CD4-positive, alpha-beta T cell treated with Interleukin-15 for 4 hours (primary cell): ENCODE measurements at places on chromosomes 6 and 20.

DNA sequence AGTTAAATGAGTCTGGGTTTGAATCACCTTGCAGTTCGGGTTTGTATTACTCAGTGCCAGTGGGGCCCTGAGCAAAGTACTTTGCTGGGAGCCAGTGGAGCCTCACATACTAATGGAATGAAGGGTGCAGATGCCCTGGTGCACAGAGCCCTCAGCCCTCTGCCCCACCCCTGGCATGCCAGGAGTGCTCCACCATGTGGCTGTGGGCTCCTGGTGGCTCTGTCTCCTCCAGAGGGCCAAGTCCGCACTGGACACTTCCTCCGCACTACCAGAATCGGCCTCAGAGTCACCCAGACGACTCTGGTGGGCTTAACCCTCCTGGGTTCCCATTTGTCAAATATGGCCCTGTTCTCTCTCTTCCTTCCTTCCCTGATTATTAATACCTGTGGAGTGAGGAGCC, 94.0 kb downstream of the STK35 start:
- DNase-seq: no peak

- no peak for DNase-seq
These were observed 577.9 kb downstream of the C6orf118 start for GRCh38 chr6:164731539-164731938.

GRCh38 chr6:84415517-84415916, 188.1 kb upstream of the CEP162 start:
- no peak for DNase-seq

DNA sequence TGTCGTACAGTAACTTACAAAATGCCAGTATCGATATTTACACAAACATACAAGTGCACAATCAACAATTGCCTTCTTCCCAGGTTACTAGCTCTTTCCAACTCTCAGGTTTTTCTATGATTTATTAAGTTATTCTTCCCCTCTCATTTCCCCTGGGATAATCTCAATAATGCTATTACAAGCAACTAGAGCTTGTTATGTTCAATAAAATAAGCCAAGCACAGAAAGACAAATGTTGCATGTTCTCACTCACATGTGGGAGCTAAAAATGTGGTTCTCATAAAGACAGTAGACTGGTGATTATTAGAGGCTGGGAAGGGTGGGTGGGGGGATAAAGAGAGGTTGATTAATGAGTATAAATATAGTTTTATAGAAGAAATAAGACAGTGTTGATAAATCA, 577.1 kb downstream of the HACE1 start:
- no peak for DNase-seq

DNA sequence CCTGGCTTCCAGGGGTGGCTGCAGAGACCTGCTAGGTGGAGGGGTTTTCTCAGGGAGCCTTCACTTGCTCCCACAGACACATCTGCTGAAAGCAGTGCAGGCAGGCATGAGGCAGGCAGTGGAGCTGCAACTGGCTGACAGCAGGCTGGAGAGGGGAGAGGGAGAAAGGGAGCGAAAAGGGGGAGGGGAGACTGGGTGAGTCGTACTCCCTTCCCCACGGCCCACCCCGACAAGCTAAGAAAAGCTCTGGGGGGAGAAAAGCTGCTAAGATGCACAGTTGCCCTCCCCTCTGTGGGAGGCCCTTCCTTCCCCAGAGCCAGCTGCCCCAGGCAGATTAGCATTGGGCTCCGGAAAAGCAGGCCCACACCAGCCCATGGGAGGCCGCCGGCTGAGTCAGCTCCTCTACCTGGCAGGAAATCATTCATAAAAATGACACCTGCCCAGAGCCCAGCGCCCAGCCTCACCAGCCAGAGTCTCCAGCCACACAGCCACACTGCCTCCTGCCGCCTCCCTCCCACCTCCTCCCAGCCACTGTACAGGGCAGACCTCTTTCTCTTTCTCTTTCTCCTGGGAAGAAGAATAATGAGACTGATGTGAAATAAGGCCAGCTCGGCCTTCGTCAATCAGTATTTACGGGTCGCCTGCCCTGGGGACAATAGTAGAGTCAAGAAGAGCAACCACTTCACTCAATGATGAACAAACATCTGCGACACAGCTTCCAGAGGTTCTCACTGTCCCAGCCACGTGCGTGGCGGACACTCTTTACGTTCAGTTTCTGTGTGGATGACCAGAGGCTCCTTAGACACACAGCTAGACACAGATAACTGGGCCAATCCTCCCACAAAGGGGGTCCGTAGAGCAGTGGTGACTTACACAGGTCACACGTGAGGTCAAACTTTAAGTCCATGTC, 7.7 kb upstream of the C20orf203 start:
- DNase-seq: no peak

GRCh38 chr6:104730450-104730849, 129.3 kb downstream of the HACE1 start:
- DNase-seq: no peak

GRCh38 chr20:11675920-11676629, 241.6 kb upstream of the BTBD3 start:
- DNase-seq: no peak

DNA sequence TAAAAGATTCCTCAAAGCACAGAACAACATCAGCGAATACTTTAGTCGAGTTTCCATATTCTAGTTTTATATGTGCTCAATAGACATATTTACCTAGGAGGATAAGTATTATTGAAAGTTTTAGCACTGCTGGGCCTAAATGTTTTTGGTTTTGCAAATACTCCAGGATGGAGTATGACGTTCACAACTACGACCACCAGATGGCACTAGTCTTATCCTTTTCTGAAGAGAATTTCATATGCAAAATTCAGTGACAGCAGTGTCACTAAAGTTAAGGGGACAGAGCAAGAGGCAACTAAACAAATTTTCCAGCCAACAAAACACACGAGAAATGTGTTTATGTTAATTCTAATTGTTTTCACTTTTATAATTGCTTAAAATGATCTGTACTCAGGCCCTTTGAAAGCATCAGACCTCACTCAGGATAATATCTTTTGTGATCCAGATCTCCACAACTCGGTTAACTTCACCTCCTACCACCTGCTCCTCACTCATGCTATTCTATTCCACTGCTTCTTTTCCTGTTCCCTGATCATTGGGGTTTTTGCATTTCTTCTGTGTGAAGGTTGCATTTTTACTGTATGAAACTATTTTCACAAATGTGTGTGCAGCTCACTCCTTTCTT, 220.8 kb downstream of the TRDN start:
- peak; percentile 22 for DNase-seq

DNA sequence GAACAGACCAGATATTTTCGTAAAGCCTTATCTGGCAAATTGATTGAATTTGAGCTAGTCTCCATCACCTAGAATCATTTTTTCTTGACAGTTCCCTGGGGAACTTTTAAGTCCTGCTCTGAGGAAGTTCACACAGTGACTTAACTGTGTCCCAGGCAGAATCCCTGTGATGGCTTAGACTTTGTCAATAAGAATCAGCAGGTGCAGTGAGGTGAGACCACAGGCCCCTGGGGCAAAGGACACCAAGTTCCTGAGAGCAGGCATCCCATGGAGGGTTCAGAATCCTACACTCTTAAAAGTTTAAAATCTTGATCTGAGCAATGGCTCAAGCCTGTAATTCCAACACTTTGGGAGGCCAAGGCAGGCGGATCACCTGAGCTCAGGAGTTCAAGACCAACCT, 13.0 kb downstream of the KIF16B start:
- DNase-seq: no peak

GRCh38 chr6:156423075-156423474, 354.1 kb upstream of the ARID1B start:
- no peak for DNase-seq

GRCh38 chr6:19833947-19834346, 3.2 kb upstream of the ID4 start:
- no peak for DNase-seq

- no peak for DNase-seq
These were observed 166.4 kb upstream of the RNF217 start for GRCh38 chr6:124795643-124796463.

GRCh38 chr20:47362361-47363219, 6.1 kb upstream of the ZMYND8 start:
- no peak for DNase-seq

DNA sequence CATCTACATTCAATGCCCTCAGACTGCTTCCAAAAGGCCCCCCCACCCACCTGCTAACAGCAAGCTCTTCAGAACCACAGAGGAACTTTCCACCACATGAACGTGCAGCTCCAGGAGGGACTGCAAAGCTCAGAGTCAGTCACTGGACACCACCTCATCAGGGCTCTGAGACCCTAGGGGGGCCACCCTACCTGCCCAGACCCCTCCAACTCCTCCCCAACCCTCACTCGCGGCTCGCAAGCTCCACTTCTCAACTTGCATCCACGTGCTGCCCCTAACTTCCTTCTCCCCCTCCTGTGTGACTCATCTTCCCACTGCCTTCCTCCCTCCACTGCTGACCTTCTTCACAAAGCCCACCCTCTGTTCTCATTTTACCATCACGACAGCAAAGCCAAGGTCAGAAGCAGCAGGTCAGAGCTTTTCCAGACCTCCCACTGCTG, 6.5 kb downstream of the MBOAT1 start:
- no peak for DNase-seq

- no peak for DNase-seq
These were observed 207.5 kb upstream of the ASCC3 start for GRCh38 chr6:101088594-101088993.

- no peak for DNase-seq
These were observed 12.8 kb upstream of the DTNBP1 start for GRCh38 chr6:15675536-15676220.

DNA sequence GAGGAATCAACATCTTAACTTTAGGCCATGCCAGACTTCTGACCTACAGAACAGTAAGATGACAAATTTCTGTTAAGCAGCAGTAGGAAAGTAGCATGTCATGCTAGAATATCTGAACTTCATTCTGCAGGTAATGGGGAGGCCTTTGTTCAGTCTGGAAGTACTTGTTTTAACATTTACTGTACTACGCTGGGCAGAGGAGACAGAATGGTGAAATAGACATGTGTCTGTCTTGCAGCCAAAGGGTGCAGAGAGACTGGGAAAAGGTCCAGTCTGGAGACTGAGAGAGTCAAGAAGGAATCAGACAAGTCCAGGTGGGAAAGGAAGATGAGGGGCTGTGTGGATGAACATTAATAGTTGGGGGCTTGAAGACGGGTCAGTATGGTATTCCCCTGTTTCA, 17.5 kb upstream of the ZBTB2 start:
- DNase-seq: no peak

GRCh38 chr20:49400904-49401303, 81.6 kb downstream of the KCNB1 start:
- no peak for DNase-seq

- DNase-seq: no peak
These were observed 44.4 kb downstream of the PRKN start for GRCh38 chr6:162683135-162683534.

GRCh38 chr6:127267646-127268625, 1.3 kb downstream of the RNF146 start:
- DNase-seq: peak; percentile 9

GRCh38 chr6:98469141-98469540, 365.2 kb upstream of the POU3F2 start:
- DNase-seq: no peak

DNA sequence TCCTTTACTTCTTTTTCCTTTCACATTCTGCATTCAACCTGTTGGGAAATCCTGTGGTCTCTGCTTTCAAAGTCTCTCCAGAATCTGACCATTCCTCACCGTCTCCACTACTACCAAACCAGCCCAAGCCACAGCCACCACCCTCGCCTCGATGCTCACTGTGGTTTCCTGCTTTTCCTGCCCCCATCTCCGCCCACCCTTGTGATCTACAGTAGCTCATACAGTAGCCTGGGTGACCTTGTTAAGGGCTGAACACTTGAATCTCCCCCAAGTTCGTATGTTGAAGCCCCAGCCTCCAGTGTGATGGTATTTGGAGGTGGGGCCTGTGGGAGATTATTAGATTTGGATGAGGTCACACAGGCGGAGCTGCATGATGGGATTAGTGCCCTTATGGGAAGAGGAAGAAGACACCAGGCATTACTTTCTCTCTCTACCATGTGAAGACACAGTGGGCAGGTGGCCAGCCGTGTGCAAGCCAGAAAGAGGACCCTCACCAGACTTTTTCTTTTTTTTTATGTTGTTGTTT, 189.0 kb upstream of the UST start:
- DNase-seq: peak; percentile 8

- no peak for DNase-seq
These were observed 32.2 kb downstream of the MYLK4 start for GRCh38 chr6:2718334-2719092.

GRCh38 chr20:17936761-17937732, 31.5 kb downstream of the SNX5 start:
- DNase-seq: no peak

DNA sequence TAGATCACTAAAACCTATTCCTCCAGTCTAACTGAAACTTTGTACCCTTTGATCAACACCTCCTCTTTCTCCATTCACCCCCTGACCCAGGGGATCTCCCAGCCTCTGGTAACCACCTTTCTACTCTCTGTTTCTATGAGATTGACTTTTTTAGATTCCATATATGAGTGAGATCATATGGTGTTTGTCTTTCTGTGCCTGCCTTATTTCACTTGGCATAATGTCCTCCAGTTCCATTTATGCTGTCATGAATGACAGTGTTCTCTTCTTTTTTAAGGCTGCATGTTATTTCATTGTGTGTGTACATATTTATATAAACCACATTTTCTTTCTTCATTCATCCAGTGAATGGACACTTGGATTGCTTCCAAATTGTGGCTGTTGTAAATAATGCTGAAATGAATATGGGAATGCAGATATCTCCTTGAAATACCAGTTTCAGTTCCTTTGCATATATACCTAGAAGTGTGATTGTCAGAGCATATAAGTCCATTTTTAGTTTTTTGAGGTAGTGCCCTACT, 57.7 kb downstream of the DHX35 start:
- DNase-seq: no peak

GRCh38 chr6:321158-321438, 28.8 kb downstream of the DUSP22 start:
- no peak for DNase-seq

- no peak for DNase-seq
These were observed 111.5 kb upstream of the RPS6KA2 start for GRCh38 chr6:166738386-166739116.

DNA sequence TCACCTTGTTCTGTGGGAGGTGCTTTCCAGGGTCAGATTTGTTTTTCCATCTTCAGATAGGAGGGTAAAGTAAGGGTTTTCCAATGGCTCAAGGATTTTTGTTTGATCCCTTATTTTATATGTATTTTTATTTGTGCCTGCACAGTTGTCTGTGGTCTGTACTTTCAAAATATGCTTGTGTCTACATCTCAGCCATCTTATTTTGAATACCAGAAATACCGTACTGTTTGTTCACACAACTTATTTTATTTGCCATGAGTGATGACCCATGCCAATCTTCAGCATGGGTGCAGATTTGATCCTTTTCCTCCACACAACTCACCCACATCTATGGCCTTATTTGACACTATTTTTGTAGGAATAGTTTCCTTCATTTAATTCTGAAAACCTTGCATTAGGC, 72.2 kb upstream of the PTCHD4 start:
- no peak for DNase-seq

DNA sequence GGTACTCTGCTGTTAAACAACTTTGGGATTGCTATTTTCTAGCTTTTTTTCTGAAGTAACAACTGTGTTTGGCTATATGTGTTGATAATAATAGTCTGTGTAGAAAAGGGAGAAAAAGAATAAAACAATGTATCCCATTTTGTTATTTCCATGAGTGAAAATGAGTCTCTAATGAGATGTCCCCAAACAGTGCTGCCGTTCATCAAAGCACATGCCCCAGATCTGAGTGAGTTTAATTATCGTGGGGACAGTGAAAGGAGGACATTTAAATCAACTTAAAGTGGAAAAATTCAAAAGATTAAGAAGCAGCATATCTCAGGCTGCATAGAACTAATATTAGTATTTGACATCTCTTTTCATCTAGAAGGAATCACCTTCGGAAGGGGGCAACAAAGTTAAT, 59.6 kb downstream of the NCOA7 start:
- DNase-seq: no peak
